ENCODE measurements at places on chromosomes 6 and 20.

GRCh38 chr6:135496800-135497411, 634 bp downstream of the AHI1 start:
- DNase-seq: no peak

GRCh38 chr20:24768713-24769601, 180.1 kb upstream of the CST7 start:
- DNase-seq: no peak

DNA sequence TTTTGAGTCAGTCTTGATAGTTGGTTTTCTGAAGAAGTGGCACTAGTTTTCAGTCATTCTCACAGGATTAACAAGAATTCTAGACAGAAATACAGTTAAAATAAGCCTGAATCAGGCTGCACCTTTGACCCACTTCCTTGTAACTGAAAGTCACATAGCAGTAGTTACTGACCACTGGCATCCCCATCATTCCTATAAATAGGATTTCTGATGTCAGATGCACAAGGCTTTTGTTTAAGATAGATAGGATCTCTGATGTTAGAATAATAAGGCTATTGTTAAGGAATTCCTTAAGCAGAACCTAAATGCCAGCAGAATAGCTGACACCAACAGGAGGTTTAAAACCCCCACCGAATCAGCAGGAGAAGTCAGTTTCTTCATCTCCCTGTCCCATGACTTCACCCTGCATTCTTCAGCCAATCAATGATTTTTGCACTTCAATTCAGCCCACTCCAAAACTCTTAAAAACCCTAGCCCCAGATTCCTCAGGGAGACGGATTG, 30.6 kb upstream of the ZBTB24 start:
- no peak for DNase-seq

DNA sequence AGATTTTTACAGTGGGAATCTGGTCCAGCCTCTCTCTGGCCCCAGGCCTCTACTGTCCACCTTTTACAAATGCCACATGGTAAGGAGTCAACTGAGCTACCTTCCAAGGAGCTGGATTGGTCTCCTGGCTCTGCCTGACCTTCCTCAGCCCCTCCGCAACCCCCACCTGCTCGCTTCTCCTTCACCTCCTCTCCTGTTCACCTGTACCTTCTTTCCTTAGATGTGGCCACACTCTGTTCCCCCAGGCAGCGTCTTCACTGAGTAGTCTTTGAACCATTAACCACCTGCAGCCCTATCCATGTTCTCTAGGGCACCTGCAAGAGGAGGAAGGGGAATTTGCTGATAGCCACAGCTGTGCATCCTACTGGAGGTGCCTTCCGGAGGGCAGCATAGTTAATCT, 55.3 kb upstream of the DDR1 start:
- DNase-seq: no peak

GRCh38 chr6:63897952-63898351, 262.4 kb downstream of the PHF3 start:
- no peak for DNase-seq

Data from Jurkat, Clone E6-1 (cell line).